ENCODE measurements at places on chromosomes 6 and 20.

DNA sequence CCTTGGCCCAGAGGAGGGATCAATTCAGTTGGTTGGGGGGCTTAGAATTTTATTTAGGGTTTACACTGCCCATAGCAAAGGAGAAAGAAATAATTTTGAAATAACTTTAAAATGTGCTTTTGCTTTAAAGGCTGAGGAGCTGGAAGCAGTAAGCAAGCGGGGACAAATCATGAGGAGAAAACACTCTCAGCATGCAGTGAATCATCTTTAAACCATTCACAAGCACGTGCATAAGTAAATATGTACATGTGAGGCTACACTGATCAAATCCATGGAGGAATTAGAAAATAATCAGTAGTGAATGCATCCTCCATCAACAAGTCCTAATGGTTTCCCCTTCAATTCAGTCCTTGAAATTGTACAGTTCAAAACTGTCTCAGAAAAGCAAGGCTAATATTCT is 181.0 kb downstream of the MTFR2 start:
- DNase-seq, result no peak

DNA sequence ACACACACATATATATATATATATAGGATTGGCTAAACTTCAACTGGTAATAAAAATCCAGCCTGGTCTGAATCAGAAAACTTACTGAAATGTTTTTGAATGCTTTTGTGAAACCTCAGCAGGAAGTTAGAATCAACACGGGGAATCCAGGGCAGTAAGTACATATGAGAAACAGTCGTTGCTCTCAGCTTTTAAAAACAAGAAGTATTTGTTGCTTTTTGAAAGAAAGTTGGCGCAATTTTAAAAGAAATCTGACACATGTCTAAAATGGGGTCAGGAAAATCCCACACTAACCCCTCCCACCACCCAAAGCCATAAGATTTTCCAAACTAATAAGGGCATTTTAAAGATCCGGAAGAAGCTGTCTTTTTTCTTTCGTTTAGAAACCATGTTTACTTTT is 11.5 kb upstream of the CCDC170 start:
- DNase-seq, result no peak

GRCh38 chr6:11423667-11424066 is 113.9 kb upstream of the TMEM170B start:
- DNase-seq, result no peak

- no peak for DNase-seq
These were observed 301.4 kb upstream of the STXBP5 start for GRCh38 chr6:146902846-146903245.

DNA sequence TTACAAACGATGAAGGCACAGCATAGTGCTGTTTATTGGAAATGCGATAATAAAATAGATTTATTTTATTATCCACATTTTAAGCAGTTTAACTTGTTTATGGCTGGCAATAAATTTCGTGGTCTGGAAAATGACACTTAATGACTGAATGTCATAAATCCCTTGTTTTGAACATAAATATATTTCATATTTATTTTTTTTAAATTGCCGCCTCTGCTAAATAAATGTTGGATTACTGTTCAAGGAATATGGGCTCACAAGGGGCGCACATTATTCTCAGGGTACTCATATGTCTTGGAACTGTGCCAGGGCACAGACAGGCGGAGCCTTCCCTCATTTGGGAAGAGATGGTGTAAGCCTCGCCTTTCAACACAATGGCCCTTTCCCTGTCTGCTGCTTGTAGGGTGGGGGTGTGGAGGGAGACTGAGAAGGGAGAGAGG is 134.3 kb downstream of the PXDC1 start:
- DNase-seq, result no peak

- no peak for DNase-seq
These were observed 48.2 kb upstream of the RALY start for GRCh38 chr20:33945391-33946081.

GRCh38 chr6:164665328-164665727 is 644.1 kb downstream of the C6orf118 start:
- DNase-seq, result no peak

DNA sequence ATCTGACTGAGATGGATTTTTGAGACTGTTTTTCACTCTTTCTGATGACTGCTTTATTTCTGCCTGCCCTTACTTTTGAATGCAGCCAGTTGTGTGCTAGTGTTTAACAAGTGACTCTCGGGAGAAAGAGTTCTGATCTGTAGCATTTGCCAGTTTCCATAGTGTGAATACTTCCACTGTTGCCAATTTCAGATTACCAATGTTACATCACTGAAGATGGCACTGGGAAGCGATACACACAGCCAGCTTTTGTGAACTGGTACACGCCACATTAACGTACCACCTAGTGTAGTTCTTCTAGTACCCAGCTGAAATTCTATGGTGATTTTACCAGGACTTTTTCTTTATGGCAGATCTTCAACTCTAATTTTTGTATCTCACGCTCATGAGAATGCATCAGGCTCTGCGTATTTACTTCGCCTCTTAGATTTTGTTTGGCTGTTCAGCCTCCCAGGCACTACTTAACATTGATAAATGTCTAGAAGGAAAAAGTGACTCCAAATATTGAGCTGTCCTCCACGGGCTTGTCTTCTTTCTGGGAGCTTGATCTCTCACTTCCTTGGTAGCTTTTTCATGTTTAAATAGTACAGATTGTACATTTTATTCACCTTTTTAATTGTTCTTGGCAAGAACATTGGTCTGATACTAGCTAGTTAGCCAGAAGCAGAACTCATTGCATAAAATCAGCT is 521.6 kb upstream of the SOX4 start:
- DNase-seq, result no peak

- DNase-seq, result no peak
These were observed 120.6 kb downstream of the ADGB start for GRCh38 chr6:146719387-146719786.

DNA sequence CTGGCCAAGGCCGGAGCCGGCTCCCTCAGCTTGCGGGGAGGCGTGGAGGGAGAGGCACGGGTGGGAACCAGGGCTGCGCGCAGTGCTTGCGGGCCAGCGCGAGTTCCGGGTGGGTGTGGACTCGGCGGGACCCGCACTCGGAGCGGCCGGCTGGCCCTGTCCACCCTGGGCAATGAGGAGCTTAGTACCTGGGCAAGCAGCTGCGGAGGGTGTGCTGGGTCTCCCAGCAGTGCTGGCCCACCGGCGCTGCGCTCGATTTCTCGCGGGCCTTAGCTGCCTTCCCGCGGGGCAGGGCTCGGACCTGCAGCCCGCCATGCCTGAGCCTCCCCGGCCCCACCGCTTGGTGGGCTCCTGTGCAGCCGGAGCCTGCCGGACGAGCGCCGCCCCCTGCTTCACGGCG is 91.4 kb upstream of the MAN1A1 start:
- DNase-seq, result no peak

GRCh38 chr6:111566873-111567517 is 38.7 kb downstream of the TRAF3IP2 start:
- no peak for DNase-seq

DNA sequence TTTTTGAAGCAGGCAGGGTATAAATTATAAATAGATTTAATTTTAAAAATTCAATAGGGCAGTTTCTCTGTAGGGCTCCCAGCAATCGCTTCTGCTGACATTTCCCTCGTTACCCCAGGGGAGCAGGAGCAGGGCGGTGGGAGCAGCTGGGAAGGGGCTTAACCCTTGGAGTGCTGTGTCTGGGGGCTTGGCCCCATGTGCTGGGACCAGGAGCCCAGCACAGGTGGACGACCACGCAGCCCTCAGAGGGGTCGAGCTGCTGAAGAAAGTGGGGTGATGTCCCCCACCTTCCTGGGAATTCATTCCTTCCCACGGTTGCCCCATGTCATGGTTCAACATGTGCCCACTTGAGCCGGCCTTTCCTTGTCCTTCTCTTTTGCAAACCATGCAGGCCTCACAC is 67.5 kb upstream of the STX16 start:
- no peak for DNase-seq

DNA sequence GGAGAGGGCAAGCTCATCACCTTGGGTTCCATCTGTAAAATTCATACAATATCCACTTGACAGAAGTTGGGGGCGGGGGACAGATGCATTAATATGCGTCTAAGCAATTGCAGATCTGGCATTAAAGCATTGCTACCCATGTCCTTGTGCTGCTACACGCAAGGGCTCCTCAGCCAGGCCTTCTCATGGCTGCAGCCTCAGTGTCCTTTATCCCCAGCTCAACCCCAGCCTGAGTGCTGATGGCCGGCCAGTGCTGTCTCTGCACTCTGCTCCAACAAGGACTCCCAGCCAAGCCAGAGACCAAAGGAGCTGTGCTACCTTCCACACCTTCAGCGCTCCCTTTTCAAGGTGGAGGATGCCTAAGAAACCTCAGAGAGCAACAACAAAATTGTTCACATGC is 188.5 kb upstream of the STXBP5 start:
- DNase-seq, result no peak

DNA sequence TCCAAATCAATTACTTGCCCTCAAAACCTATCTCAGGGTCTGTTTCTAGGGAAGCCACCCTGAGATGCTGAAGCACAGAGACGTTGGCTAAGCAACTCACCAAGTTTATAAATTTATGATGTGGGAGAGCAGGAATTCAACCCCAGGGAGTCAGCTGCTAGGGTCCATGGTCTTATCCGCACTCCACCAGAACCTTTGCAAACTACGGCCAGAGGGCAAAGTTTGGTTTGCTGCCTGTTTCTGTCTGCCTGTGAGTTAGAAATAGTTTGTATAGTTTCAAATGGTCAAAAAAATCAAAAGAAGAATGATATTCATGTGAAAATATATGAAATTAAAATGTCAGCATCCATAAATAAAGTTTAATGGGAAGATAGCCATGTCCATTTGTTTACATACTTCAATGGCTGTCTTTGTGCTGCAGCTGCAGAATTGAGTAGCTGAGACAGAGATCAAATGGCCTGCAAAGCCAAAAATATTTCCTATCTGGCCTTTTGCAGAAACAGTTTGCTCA is 83.7 kb upstream of the ZFP64 start:
- no peak for DNase-seq
